ENCODE measurements at places on chromosomes 13 and 19.

- no peak for DNase-seq
Observed at GRCh38 chr13:44895953-44896335, 93.3 kb downstream of the NUFIP1 start.

GRCh38 chr13:47519626-47520025 is 481.4 kb downstream of the SUCLA2 start:
- DNase-seq = no peak

DNA sequence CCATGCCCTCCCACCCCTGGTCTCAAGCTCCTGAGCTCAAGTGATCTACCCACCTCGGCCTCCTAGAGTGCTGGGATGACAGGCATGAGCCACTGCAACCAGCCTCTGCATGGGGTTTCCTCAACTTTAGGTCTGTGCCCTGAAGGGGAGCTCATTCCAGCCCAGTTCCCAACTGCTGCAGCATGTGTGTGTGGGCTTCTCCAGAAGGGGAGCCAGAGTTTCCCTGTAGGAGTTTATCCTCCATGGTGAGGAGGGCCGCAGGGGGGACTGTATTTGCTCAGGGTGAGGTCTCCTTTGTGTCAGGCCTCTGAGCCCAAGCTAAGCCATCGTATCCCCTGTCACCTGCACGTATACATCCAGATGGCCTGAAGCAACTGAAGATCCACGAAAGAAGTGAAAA is 11.3 kb upstream of the ZNF808 start:
- DNase-seq = no peak

DNA sequence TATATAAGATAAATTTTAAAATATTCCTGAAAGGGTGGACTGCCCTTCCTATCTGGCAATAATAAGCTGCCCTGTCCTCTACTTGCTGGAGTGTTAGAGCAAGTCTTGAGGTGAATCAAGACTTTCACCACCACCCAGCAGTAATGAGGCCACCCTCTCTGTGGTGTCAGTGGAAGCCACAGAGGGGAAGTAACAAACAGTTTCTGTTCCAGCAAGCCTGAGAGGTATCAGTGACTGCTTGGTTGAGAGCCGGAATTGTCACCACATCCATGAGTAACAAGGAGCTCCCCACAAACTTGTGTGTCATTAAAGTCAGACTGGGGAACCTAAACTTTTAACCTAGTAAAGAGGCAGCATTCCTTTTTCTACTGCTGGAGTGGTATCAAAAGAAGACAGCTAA is 532.7 kb upstream of the SPRY2 start:
- DNase-seq = no peak

GRCh38 chr13:91659256-91660075 is 261.0 kb downstream of the GPC5 start:
- no peak for DNase-seq

- DNase-seq = no peak
Observed at GRCh38 chr13:29594303-29594709, 1.2 kb downstream of the SLC7A1 start.

GRCh38 chr19:7292950-7293761 is 1.1 kb downstream of the INSR start:
- no peak for DNase-seq

DNA sequence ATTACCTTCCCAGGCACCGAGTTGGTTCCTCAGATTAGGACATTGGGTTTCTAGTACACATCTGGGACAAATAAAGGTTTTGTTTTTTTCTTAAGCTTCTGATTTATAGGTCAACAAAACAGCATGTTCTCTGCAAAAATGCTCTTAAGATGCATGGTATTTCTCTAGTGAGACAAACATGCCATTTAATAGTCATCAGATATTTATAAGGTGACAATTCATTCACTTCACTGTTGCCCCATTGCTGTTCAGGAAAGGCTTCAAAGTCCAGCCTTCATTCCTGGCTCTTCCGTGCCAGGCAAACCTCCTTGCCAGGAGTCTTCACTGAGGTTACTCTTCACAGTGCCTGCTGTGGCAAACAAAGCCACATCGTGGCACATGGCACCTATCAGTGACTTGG is 156.3 kb upstream of the FNDC3A start:
- DNase-seq = no peak

DNA sequence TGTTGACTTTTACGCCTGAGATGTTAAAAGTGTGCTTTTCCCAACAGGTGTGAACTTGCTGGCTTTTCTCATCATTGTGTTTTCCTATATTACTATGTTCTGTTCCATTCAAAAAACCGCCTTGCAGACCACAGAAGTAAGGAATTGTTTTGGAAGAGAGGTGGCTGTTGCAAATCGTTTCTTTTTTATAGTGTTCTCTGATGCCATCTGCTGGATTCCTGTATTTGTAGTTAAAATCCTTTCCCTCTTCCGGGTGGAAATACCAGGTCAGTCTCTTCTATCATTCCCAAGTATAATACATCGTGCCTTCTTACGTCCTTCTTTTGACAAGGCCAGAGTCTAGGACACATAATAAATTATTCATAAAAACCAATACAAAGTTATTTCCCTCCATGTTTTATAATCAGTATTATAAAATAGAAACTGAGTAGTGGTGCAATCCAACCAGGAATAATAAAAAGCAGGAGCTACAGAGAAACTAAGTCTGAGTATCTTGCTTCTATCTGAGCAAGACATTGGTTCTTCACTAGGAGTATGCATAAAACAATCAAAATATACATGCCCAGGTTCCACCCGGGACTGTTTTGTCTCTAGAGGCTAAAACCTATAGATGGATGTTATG is 57.9 kb downstream of the RXFP2 start:
- DNase-seq = no peak

- no peak for DNase-seq
Observed at GRCh38 chr13:30679483-30680330, 55.6 kb upstream of the ALOX5AP start.

- DNase-seq = no peak
Observed at GRCh38 chr19:23002690-23003422, at the start of gene ZNF728. Gene ZNF728, minus strand, starts transcription at chr19:23003176. Its CDS starts 146 bp downstream, at chr19:23003030.

DNA sequence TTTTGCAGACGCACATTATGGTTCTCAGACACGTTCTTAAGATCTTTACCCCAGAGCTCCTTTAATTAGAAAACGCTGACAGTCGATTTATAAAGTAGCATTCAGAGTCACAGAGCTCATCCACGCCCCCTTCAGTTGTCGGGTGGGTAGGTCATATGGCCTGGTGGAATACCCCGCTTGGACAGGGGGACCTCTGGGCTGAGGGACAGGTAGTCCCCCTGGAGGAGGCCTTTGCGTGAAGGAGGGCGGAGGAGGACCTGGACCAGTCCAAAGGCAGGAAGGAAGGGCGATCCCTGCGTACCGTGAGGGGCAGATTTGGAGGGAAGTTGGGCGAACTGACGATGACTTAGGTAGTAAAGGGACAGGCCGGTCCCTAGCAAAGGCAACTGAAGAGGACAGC is 20.5 kb downstream of the VASP start:
- no peak for DNase-seq

GRCh38 chr19:4662812-4663211 is 7.3 kb downstream of the MYDGF start:
- no peak for DNase-seq

GRCh38 chr13:72199640-72200039 is 332.6 kb upstream of the DACH1 start:
- DNase-seq = no peak

- no peak for DNase-seq
Observed at GRCh38 chr13:45048890-45049407, 59.6 kb downstream of the GPALPP1 start.

DNA sequence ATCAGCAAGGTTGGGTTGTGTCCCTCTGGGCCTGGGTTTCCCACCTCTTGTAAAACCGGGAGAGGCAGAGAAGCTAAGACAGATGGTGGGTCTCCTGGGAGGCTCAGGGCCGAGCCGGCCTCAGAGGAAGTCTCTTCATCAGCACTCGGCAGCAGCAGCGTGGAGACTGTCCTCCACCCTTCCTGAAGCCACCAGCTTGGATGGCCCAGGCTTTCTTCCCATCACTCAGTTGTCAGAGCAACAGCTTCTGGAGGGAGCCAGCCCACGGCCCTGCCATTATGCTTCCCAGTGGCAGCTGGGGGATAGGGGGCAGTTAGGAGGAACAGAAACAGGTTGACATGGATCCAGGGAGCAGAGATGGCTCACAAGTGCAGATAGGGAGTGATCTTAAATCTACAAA is 191.0 kb downstream of the KATNAL1 start:
- DNase-seq = no peak

- no peak for DNase-seq
Observed at GRCh38 chr19:33938821-33939220, 142.2 kb downstream of the KCTD15 start.

DNA sequence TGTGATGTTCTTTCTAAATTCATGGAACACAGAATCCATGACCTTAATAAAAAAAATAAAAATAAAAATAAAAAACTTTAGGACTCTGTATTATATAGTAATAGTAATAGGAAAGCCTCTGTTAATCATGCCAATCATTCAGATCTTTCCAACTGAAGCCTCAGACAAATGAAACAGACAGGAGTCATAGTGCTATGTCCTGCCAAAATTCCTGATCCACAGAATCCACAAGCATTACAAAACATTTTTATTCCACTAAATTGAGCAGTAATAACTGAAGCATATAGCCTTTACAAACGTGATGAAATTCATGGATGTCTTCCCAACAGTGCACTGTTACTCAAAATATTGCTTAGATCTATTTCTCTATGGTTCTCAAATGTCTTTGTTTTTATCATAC is 820.6 kb upstream of the PCDH9 start:
- no peak for DNase-seq

DNA sequence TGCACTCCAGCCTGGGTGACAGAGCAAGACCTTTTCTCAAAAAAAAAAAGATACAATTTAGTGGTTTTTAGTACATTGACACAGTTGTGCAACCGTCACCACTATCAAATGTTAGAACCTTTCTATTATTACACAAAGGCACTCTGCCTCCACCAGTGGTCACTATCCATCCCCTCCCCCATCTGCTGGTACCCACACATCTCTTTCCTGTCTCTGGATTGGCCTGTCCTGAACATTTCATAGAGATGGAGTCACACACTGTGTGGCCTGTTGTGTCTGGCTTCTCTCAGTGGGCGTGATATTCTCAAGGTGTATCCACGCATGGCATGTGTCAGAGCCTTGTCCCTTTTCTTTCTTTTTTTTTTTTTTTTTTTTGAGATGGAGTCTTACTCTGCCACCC is 11.2 kb downstream of the KDM4B start:
- no peak for DNase-seq

- DNase-seq = no peak
Observed at GRCh38 chr13:48072304-48072703, 22.6 kb downstream of the MED4 start.

GRCh38 chr13:32682740-32683139 is 96.5 kb downstream of the PDS5B start:
- no peak for DNase-seq

- DNase-seq = no peak
Observed at GRCh38 chr13:40982772-40983171, 36.3 kb downstream of the ELF1 start.

DNA sequence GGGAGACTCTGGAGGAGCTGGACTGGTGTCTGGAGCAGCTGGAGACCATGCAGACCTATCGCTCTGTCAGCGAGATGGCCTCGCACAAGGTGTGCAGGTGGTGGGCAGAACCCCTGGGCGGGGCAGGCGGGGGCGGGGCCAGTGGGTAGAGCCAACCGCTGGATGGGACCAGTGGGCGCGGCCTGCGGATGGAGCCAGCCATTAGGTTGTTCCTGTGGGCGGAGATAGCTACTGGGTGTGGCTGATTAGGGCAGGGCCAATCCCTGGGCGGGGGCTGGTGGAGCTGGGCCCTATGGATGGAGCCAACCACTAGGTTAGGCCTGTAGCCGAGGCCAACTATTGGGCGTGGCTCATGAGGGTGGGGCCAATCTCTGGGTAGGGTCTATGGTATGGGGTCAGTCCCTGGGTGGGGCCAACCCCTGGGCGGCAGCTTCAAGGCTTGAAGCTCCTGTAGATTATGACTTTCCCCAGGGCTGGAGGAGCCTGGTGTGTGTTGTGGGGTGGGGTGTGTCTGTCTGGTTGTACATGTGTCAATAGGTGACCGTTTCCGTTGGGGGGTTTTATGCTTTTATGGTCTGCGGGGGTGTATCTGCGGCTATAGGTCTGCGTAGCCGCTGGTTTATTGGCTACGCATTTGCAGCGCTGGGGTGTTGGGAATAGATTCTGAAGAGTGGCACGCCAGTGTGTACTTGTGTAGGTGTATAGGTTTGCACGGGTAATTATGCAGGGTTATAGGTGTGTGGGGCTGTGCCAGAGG is 30.7 kb downstream of the PDE4A start:
- DNase-seq = no peak

DNA sequence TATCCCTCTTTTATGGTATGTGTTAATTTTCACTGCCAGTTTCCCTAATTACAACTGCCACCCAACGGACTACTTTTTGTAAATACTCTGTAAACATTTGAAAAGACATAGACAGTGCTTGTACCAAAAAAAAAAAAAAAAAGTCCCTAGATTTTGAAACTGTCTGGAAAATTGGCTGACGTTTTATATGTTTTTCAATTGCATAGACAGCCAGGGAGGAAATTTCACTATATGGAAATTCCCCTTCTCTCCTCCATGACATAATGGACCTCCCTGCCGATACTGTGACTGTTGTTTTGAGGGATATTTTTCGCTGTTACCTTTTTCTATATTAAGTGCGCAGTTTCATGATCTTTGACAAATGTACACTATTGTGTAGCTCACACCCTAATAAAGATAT is 43.4 kb downstream of the C13orf42 start:
- no peak for DNase-seq

DNA sequence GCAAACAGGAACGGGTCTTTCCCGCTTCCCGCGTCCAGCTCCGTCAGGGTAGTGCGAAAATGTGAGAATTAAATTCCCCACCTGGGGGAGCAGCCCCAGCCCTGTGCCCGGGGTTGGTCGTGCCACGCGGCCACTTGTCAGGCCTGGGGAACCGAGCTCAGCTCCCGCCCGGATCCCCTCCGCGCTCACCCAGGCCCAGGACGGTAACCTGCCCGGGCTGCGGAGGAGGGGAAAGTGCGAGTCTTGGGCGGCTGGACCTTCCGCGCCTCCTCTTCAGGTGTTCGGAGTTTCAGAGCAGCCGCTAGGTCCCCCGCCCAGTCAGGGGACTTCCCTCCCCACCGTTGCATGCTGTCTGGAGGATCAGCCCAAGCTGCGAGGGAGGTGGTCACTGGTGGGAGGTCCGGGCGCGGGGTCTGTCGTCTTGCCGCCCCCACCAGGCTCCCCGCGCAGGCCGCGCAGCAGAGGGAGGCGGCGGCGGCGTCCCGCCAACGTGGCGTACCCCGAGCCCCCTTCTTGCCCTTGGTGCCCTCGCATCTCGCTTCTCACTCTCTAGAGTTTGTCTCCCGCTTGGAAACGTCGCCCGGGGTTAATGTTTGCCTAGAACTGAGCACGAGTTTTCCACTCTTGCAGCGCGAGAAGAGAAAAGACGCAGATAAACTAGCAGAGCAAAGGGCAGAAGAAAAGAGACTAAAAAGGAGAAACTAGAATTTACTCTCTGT is 8.1 kb downstream of the URAD start:
- no peak for DNase-seq

DNA sequence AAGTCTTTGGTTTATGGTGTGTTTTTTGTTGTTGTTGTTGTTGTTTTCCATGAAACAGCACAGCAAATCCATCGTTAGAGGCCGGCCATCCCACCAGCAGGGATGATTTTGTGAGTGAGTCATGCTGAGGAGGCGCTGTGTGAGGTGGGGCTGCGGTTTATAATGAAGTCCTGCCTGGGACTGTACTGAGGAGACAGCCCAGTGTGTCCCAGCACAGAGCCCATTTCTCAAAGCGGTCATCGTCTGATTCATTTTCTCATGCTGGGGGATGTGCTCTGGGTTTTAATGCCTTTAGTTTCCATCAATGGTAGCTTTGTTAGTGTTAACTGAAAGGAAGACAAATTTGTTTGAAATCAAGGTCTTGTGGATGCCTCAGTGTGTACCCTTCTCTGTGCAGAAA is 129.3 kb upstream of the SERP2 start:
- no peak for DNase-seq

Measured in stimulated activated CD8-positive, alpha-beta memory T cell treated with anti-CD3 and anti-CD28 coated beads, Interleukin-7, amount 100 ng/mL, for 24 hours (primary cell).